Mucosa of gallbladder (tissue), 1 donor: ENCODE measurements at places on chromosomes 7 and 10. TPM values are rescaled to one million over a fixed set of nuclear protein-coding genes. Genes with fewer than 3 reads are reported as not detected.

MRPL43 gene
- total RNA-seq = 104 TPM

- DNase-seq = no peak
These were observed 76.5 kb downstream of the AFAP1L2 start for GRCh38 chr10:114327537-114328440.

TMEM184A gene
- total RNA-seq = 39.8 TPM

DNA sequence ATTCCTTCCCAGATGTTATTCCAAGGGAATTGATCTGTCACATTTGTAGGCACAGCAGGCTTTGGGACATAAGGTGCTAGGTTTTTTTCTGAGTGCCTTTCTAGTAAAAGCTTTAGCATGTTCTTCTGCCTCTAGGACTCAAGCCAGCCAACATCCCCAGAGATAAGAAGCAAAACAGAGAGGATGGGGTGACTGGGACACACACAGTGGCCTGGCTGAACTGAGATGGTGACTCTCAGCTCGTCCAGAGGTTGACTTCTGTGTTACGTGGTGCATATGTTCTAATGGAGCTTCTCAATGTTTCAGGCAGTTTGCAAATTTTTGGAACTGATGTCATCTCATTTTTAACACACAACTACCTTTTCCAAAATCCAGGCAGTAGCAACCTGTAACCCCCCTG lies 188.1 kb upstream of the CELF2 start:
- DNase-seq = no peak

PMS2 gene
- 10.5 TPM for total RNA-seq

DNA sequence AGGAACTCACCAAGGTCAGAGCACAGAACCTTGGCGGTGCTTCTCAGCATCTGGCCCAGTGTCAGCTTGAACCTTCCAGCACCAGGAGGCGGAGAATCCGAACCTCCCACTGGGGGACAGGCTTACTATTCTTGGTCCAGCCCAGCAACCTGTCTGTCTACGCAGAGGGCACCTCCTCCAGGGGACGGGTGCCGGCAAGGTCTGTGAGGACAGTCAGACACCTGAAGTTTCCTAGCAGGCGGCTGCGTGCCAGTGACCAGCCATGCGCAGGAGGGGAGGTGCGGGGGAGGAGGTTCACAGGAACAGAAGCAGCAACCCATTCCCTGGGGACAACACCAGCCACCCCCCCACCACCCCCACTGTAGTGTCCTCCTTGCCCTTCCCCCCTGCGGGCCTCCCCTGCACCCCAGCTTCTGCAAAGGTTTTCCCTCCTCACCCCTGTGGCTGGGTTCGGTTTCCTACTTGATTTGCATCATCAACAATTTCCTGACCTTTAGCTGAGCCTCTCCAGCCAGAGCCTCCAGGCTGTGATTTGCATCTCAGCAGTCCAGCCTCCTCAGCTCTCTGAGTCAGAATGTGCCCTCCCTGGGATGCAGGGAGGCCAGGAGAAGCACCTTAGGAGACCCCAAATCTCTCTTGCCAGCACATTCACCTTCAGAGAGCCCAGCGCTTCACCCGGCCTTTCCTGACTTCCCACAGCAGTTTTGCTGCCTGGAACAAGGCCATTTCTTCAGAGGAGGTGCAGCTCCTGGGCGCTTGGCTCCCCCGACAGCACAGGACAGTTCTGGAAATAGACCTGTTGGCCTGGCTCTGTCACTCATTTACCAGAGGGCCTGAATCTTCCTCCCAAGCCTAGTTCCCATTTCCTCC lies 107.5 kb upstream of the NPS start:
- peak; percentile 70 for DNase-seq

- no peak for DNase-seq
These were observed 104.0 kb downstream of the JCAD start for GRCh38 chr10:29955329-29955935.

DMTF1 gene
- 65.6 TPM for total RNA-seq

UNCX gene
- total RNA-seq = not detected

DNA sequence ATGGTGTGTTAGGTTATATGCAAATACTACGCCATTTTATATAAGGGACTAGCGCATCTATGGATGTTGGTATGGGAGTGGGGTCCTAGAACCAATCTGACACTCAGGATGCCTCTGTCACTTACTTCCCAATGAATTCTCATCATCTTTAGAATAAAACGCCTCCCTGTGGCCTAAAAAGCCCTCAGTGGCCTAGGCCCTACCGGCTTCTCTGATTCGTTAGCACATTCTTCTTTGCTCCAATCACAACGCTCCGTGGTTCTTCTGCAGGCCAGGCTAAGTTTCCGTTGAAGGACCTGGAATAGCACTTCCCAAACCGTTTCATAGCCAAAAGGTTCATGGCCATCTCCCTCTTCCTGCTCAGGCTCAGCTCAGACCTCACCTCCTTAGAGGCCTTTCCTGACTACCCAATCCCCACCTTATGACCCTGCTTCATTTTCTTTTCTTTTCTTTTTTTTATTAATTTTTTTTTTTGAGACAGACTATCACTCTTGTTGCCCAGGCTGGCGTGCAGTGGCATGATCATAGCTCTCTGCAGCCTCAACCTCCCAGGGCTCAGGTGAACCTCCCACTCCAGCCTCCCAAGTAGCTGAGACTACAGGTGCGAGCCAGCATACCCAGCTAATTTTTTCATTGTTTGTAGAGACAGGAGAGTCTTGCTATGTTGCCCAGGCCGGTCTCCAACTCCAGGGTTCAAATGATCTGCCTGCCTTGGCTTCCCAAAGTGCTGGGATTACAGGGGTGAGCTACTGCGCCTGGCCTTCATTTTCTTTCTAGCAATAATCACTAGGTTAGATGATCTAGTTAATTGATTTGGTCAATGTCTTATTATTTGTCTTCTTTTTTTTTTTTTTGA lies 24.5 kb upstream of the YWHAG start:
- DNase-seq = no peak

STX1A gene
- total RNA-seq = 33.8 TPM

HUS1 gene
- total RNA-seq = 27.4 TPM

BMI1 gene
- 48.5 TPM for total RNA-seq

HABP2 gene
- total RNA-seq = 296 TPM

DNA sequence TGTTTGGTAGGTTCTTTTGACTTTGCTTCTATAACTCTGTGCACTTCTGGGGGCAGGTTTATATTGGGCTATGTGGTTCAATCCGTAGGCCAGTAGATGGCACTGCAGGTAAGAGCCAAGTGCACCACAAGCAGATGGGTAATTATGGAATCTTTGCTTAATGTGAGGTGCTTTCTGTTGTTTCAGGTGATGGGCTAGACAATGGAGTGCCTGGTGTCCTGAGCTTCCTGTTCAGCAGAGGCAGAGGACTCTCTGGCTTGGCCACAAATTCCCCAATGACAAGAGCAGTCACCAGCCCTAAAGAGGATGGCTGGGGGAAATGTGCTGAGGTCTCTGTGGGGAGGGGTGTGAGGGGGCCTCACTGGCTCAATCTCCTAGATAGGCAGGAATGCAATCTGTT lies 455.0 kb downstream of the CCSER2 start:
- no peak for DNase-seq

GRCh38 chr7:79761876-79762429 lies 308.5 kb upstream of the MAGI2 start:
- no peak for DNase-seq

- no peak for DNase-seq
These were observed 135.2 kb downstream of the ADAM12 start for GRCh38 chr10:126252884-126253610.

DNA sequence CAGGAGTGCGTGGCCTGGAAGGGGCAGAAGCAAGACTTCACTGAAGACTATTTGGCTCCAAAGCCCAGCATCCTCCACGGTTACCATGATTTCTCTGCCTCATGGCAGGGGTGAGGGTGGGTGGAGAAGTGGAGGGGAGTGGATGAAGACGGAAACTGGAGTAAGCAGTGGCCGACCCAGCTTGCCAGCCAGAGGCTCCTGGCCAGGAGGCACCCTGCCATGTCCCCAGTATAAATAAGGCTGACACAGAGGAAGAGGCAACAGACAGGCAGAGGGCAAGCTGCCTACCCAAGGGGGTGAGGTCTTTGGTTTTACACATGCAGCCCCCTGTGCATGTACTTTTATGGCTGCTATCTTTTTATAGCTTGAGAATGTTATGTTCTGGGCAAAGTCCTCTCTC lies 102.6 kb upstream of the TBX20 start:
- no peak for DNase-seq
